Epithelial cell of prostate (primary cell): ENCODE measurements at places on chromosomes 2 and 18.

GRCh38 chr2:392926-393280 lies 105.0 kb upstream of the ALKAL2 start:
- no peak for DNase-seq

GRCh38 chr18:75110846-75111415 lies 98.0 kb downstream of the PTGR3 start:
- no peak for DNase-seq

GRCh38 chr18:37276111-37276890 lies 289.3 kb downstream of the CELF4 start:
- DNase-seq: no peak

- DNase-seq: no peak
Observed at GRCh38 chr2:69437751-69438154, 518 bp upstream of the NFU1 start.

GRCh38 chr18:33316146-33316587 lies 124.4 kb downstream of the CCDC178 start:
- no peak for DNase-seq

DNA sequence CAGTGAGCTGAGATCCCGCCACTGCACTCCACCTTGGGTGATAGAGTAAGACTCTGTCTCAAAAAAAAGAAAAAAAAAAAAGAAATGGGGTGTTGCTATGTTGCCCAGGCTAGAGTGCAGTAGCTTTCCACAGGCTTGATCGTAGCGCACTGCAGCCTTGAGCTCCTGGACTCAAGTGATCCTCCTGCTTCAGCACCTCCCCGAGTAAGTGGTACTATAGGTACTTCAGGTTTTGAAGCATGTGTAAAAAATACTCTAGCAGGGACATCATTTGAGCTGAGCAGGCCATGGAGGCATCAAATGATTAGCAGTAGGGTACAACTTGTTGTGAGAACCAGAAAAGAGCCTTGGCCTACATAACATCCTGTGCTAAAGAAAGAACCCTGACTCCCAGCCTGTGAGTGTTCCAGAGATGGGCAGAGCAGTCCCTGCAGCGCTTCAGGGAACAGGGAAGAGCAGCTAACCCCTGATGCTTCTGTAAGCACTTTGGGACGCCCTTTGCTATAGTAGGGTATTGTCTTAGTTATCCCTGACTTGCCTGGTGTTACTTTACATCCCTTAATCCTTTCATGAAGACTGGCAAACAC lies 119.1 kb downstream of the NEDD4L start:
- no peak for DNase-seq

DNA sequence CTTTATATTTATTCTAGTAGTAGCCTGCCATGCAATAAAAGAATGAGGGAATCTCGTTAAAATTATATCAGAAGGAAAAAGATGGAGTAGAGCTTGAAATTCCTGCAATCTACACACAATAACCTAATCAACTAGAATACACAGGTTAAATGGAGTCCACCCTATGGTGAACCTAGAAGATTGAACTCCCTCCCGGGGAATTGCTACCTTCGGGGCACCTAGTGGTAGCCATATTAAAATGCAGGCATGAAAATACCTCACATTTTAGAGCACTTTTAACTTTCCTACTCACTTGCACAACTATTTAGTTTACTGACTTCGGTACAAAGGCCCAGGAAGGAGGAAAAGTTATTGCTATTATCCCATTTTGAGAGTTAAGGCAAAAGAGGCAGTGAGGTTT lies 174.5 kb downstream of the SS18 start:
- DNase-seq: no peak

- no peak for DNase-seq
Observed at GRCh38 chr2:220034426-220035130, 407.1 kb downstream of the SLC4A3 start.

DNA sequence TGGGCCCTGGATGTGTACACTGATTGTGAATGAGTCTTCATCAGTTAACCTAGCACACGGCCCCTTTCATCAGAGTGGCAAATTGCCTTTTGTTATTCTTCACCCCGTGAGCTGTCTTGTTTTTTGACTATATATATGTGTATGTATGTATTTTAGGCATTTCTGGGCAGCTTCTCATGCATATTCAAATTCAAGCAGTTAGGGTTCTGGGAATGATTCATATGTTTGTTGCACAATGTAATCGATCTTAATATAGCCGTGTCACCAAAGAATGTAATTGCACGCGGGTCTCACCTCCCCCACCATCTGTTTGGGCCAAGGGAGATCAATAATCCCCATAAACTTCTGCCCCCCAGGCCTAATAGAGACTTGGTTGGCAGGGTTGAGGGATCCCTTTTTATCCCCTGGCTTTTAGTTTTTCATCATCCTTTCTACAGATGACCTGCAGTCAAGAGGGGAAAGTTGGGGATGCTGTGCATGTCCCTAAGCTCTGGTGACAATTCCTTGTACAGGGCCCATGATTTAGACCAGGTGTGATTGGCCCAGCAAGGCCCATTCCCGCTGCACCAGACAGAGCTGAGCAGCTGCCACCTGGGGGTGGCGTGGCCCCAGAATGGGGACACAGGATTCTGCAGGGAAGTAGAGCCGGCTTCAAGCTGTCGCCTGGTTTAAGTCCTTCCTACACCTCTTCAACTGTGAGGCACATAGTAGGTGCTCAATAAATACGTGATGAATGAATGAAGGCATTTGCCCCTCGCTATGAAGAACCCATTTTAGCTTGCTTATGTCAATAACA lies 19.2 kb downstream of the KCNF1 start:
- no peak for DNase-seq

DNA sequence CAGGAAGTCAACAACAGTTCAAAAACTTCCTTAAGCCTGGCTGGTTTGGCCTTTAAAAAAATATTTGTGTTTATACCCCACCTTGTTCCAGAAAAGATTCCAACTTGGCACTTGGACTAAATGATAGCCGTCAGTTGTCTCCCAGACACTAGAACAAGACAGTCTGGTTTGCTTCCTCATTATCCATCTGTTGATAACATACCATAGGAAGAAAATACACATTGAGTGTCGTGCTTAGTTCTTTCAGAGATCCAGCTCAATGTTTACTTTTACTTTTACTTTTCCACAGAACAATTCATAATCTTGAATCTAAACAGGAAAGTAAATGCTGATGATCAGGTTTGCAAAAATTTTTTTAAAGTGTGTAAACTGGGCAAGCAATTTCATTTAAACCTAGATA lies 2.4 kb upstream of the VPS54 start:
- peak; percentile 6 for DNase-seq

DNA sequence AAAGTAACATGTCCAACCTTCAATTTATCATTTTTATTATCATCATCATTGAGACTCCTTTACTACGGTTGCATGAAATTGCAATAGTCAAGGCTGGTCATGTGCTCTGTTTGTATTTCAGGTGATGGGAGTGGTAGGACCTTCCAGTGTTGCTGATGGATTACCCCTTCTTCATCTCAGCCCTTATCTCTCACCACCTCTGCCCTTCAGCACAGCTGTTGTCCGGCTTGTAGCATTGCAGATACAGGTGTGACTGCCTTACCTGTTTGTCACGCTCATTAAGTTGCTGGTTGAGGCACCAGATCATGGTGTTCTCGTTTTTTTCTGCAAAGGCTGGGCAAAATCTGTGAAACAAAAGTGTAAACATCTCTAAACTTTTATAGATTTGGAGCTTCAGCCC lies 31.7 kb upstream of the RPE start:
- no peak for DNase-seq

GRCh38 chr2:61423714-61424113 lies 47.2 kb downstream of the USP34 start:
- no peak for DNase-seq

DNA sequence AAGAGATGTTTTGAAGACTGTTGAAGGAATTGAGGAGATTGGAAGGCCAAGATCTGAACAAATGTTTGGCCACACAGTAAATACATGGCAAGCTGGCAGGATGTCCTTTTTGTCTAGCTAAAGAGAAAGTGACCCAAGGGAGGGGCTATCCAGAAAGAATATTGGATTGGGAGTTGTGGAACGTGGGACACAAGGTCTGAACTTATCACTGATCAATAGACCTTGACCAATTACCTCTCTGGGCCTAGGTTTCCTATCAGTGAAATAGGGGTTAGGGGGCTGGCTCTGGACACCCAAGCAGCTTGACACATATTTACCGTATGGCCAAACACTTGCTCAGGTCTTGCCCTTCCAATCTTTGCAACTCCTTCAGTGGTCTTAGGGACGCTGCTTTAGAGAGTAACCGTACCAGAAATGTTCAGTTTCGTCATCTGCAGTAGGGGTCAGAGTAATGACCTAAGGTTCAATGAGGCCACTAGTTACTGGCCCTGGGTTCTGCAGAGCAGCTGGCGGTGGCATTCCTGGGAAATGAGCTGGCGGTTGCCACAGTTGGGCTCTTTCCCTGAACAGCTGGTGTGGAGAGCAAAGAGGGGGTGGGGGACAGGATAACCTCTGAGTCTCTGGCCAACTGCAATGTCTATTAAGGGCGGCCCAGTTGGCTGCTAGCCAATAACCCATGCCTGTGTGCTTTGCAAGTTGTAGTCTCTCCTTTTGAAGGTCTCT lies 70.1 kb upstream of the STPG4 start:
- DNase-seq: no peak

DNA sequence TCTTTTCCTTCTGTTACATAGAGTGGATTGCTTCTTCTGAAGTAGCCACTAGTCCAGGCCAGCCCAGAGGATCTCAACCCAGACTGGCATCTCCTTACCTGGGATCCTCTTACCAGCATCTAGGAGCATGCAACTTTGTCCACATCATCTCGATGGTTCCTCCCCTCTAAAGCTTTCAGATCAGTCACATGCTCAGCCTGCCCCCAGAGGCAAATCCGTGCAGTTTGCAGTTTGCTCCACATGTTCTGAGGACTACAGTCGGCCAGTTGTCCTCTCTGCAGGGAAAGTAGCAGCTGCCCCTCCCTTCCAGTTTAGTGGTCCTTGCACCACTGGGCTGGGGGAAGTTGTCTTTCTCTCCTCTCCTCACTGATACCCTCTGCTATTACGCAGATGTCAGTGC lies 259.8 kb upstream of the APCDD1 start:
- no peak for DNase-seq

DNA sequence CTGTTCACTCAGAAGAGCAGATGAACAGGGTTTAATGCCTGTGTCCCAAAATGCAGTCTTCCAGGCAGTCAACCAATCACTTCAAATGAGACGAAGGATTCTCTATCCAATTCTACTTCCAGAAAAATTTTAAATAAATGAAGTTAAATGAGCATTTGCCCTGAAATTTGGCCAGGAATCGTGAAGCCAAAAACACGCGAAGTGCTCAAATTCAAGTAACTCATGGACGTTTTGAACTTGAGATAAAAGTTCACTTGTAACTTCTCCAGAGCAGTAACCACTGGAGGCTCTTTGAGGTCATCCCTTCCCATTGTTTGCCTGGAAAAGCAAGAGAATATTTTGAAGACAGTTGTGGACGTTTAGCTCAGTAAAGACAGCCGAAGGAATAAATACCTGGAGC lies 928.5 kb downstream of the NRXN1 start:
- DNase-seq: no peak

- no peak for DNase-seq
Observed at GRCh38 chr18:40577239-40577980, 1377.6 kb upstream of the PIK3C3 start.

GRCh38 chr2:215522237-215522636 lies 86.4 kb upstream of the FN1 start:
- no peak for DNase-seq

- no peak for DNase-seq
Observed at GRCh38 chr18:78619854-78620253, 359.8 kb upstream of the SALL3 start.

DNA sequence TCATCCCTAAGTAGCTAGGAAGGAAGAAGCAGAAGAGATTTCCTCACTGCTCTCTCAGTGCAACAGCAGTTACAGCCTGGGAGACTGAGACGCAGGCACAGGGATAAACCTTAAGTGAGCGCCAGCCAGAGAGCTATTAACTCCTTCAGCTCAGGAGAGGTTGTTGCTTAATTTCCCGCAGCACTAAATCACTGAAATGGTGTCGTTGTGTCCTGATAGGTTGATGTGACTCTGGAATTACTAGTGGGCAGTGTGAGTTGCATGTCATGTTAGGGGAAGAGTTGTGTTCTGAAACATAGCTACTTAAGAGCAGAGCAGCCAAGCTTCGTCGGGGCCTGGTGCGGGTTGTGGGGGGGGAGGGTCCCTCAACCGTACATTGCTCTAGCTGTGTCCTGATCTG lies 225.8 kb downstream of the NAPG start:
- no peak for DNase-seq

GRCh38 chr2:105455488-105456003 lies 56.7 kb upstream of the FHL2 start:
- DNase-seq: peak; percentile 90

DNA sequence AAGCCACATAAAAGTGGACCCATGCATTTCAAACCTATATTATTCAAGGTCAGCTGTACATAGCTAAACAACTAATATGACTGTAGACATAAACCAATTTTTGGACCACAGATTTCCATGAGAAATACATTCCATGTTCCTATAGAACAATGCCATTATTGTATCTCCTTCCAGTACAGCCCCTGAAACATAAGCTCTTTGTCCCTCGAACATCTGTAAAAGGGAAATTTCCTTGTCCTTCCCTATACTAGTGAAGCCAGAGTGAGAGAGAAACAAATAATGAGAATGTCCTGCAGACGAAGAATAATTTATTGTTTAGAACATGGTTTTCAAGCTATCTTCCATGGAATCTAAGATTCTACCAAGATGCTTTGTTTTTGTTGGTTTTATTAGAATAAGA lies 75.3 kb downstream of the GORASP2 start:
- no peak for DNase-seq

GRCh38 chr2:218708086-218708485 lies 2.5 kb upstream of the TTLL4 start:
- no peak for DNase-seq

DNA sequence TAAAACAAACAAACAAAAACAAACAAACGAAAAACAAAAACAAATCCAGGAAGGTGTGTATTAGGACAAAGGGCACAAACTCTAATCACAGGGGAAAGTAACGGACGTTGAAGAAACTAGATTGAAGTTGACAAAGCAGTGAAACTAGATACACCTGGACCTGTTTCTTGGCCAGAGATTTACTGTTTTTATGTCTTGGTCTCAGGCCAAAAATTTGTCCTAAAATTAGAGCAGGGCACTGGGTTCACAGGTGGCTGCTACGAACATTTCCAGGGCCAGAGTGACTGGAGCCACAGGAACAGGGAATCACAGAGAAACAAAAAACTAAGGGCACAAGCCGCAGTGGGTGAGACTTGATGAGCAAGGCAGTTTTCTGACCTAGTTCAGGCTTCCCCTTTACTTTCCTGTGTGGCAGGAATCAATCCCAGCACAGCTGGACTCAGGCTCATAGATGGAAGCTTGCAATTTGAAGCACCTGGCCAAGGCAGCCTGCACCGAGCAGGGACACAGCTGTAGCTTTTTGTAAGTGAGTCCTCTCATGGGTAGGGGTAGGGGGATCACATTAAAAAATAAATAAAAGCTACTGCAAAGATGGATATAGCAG lies 329.4 kb downstream of the DLGAP1 start:
- DNase-seq: no peak

GRCh38 chr2:231300020-231300721 lies 95.3 kb upstream of the B3GNT7 start:
- peak; percentile 27 for DNase-seq

- no peak for DNase-seq
Observed at GRCh38 chr2:136751406-136751805, 13.9 kb upstream of the THSD7B start.

GRCh38 chr2:63853527-63854310 lies 12.0 kb downstream of the UGP2 start:
- DNase-seq: no peak
